NCI-H526 (cell line): ENCODE measurements at places on chromosomes 3 and 15.

GRCh38 chr3:190003681-190004123 lies 117.0 kb downstream of the P3H2 start:
- no peak for DNase-seq

DNA sequence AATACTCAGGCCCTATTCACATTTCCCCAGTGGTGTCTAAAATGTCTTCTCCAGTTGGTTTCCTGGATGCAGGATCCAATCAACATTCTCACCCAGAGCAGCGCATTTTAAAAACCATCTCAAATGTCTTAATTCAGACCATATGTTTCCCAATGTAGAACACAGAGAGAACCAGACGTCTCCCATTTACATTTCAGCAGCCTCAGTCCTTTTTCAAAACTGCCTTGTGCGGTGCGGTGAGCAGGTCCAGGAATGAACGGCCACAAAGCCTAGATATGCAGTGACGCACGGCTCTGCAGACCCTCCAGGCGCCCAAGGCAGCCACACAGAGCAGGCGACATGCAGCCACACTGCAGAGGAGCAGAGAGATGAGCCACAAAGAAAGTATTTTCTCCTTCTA lies 66.1 kb upstream of the MEX3B start:
- no peak for DNase-seq

DNA sequence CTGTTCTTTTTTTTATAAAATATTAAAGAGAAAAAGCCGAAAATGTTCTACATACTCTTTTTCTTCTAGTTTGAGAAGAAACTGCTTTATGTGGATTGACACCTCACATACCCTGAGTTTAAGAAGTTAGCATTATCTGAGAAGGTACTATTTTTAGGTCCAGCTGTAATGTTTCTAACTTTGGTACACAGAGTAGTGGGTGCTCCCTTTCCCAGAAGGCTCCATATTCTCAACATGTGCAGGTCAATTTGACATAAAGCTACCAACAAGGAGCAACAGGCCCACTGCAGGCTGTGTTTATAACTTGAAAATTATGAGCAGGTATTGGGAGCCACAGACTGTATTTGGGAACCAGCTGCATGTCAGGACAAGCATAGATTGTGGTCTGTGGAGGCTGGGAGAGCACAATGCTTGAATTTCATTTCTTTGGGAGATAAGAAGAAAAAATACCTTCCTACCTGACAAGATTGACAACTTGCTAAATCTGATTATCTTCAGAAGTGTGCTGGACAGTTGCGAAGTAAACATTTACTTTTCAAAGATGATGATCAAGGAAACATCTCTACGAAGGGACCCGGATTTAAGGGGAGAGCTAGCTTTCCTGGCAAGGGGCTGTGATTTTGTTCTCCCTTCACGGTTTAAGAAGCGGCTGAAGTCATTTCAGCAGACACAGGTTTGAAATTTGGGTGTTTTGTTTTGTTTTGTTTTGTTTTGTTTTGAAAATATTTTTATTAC lies 57.2 kb downstream of the PPP2R3A start:
- DNase-seq = no peak

GRCh38 chr3:143529018-143529478 lies 319.2 kb downstream of the SLC9A9 start:
- DNase-seq = no peak
